ENCODE measurements at places on chromosomes 7 and 10. TPM values are rescaled to one million over a fixed set of nuclear protein-coding genes. Genes with fewer than 3 reads are reported as not detected.

GRCh38 chr10:58651040-58651439 is 138.4 kb downstream of the BICC1 start:
- DNase-seq, result no peak
- H3K27me3 ChIP-seq, result no peaks in the 10 kb centered on the region
- peaks cover 6% of the 10 kb centered on the region for H3K4me1 ChIP-seq
- H3K36me3 ChIP-seq, result no peaks in the 10 kb centered on the region

- H3K27me3 ChIP-seq, result no peaks in the 10 kb centered on the region
- H3K27ac ChIP-seq, result no peak overlapping the region
These were observed 357.2 kb downstream of the LRMDA start for GRCh38 chr10:75788394-75789205.

- H3K36me3 ChIP-seq, result no peaks in the 10 kb centered on the region
- H3K27ac ChIP-seq, result peak overlapping the region; percentile 47
These were observed 136.5 kb downstream of the JCAD start for GRCh38 chr10:29922892-29923291.

- no peak for DNase-seq
- no peak overlapping the region for H3K4me3 ChIP-seq
- H3K4me1 ChIP-seq, result no peaks in the 10 kb centered on the region
- no peak overlapping the region for H3K27ac ChIP-seq
- H3K36me3 ChIP-seq, result no peaks in the 10 kb centered on the region
- no peaks in the 10 kb centered on the region for H3K27me3 ChIP-seq
These were observed 87.9 kb downstream of the DPY19L1 start for GRCh38 chr7:34949361-34949760.

GRCh38 chr7:42236266-42236975 is 588 bp downstream of the GLI3 start:
- no peaks in the 10 kb centered on the region for H3K27me3 ChIP-seq
- no peaks in the 10 kb centered on the region for H3K36me3 ChIP-seq

- H3K36me3 ChIP-seq, result no peaks in the 10 kb centered on the region
- no peaks in the 10 kb centered on the region for H3K4me1 ChIP-seq
- H3K4me3 ChIP-seq, result no peak overlapping the region
- no peaks in the 10 kb centered on the region for H3K27me3 ChIP-seq
These were observed 10.0 kb downstream of the ZNF316 start for GRCh38 chr7:6647080-6647479.

The OR2A7 gene
- 1.2 TPM for total RNA-seq

The CHAT gene
- 1.7 TPM for total RNA-seq

The HOXA2 gene
- 0.31 TPM for total RNA-seq

All from testis (tissue), 5 donors.